ENCODE measurements at places on chromosomes 3 and 15.
A peak's percentile ranks its signal among the peaks of the same experiment; 100 is the strongest.

GRCh38 chr3:69409831-69410230, 23.9 kb upstream of the FRMD4B start:
- peaks cover 5% of the 10 kb centered on the region for H3K4me1 ChIP-seq
- H3K4me3 ChIP-seq, result no peak overlapping the region
- H3K27ac ChIP-seq, result no peak overlapping the region
- no peaks in the 10 kb centered on the region for H3K36me3 ChIP-seq
- no peak for DNase-seq

- no peaks in the 10 kb centered on the region for H3K36me3 ChIP-seq
- H3K27me3 ChIP-seq, result peaks cover 15% of the 10 kb centered on the region
- no peak for DNase-seq
- H3K4me1 ChIP-seq, result peaks cover 7% of the 10 kb centered on the region
Observed at GRCh38 chr3:43102773-43103480, 3.0 kb downstream of the POMGNT2 start.

DNA sequence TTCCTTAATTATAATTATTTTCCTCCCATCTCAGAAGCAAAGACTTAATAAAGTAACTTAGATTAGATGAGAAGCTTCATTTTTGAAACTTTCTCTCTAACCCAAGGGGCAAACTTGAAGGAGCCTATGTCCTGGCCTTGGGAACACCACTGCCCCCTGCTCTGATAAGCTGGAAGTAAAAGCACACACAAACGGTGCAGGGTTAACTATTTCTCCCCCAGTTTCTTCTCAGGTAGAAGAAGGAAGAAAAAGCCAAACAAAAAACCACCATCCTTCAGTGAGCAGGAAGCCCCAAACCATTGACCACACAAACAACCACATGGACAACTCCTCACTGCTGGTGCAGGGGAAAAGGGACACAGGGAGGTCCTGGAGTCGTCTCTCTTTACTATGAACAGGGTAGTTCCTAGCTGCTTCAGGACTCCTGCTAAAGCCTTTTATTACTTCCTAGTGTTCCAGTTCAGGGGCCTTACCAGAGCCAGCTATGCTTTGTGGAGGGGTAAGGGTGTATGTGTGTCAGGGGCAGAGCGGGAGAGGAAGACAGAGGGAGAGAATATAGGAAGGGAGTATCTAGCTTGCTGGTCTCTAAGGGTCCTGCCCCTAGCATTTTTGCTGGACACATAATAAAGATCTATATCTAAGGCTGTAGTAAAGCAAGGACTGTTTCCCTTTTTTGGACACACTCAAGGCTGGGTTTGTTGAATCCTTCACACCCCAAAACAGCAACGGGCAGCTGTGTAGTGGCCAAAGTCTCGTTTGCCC, 94.0 kb upstream of the UMPS start:
- no peaks in the 10 kb centered on the region for H3K27me3 ChIP-seq
- H3K36me3 ChIP-seq, result peaks cover 21% of the 10 kb centered on the region
- DNase-seq, result no peak
- peak overlapping the region; percentile 77 for H3K27ac ChIP-seq

DNA sequence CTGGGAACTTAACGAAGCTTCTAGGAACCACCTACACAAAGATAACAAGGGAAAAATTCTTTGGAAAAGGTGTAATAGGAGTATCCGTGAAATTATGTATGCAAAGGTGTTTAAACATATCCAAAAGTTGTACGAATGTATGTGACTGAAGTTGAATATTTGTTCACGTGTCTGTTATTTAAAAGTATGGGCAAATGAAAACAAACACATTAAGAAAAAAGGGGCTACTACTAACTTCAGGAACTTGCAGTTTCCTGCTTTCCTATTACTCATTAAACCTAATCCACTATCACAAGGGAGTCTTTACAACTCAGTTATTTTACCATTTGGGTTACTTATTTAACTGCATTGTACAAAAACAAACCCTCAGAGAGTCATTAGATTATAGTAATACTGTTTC, 33.9 kb upstream of the GRAMD1C start:
- no peaks in the 10 kb centered on the region for H3K27me3 ChIP-seq
- H3K4me1 ChIP-seq, result no peaks in the 10 kb centered on the region
- no peak for DNase-seq
- peaks cover 20% of the 10 kb centered on the region for H3K36me3 ChIP-seq
- H3K27ac ChIP-seq, result no peak overlapping the region

- peak within 1 kb of the TSS; percentile 58 for H3K4me3 ChIP-seq
- no peak within 1 kb of the TSS for H3K27ac ChIP-seq
- peaks cover 6% of the 10 kb centered on the region for H3K4me1 ChIP-seq
- no peaks in the 10 kb centered on the region for H3K27me3 ChIP-seq
- DNase-seq, result peak; percentile 68
- no peaks in the 10 kb centered on the region for H3K36me3 ChIP-seq
Observed at GRCh38 chr15:90883976-90884718, at the start of gene FES. Gene FES (plus strand): TSS chr15:90884504. CDS start chr15:90885046, 542 bp downstream.

DNA sequence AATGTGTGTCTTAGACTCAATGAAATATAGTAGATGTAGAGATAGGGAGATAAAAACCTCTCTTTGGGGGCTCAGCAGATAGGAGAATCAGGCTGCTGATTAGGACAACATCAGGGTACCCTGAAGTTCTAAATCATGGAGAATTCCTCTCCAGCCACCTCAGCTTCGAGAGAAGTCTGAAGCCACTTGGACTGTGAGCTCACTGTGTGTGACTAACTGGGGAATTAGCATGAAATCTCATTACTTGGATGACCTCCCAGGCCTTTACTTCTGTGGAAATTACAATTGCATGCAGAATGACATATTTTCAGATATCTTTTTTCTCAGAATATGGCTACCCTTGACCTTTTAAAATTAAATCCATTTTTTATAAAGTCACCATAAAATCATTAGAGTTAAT, 128.0 kb upstream of the MRPL3 start:
- no peaks in the 10 kb centered on the region for H3K4me1 ChIP-seq
- no peak overlapping the region for H3K4me3 ChIP-seq
- no peak for DNase-seq
- H3K36me3 ChIP-seq, result no peaks in the 10 kb centered on the region
- peaks cover 14% of the 10 kb centered on the region for H3K27me3 ChIP-seq

DNA sequence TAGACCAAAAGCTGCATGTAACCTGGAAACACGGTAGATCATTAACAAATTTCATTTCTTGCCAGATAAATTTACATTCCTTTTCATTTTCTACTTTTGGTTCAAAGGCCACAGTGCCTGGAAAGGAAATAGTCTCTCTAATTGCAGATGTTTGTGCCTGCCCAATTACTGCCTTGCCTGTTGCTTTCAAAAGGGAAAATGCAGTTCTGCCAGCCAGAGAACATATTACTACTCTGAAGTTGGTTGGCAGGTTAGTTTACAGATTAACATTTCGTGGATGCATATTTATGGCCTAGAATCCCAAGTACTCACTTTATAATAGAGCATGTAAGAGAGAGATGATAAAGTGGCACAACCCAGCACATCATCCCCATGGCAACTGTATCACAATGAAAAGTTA, 124.3 kb upstream of the LRRC3B start:
- DNase-seq, result no peak
- peaks cover 6% of the 10 kb centered on the region for H3K4me1 ChIP-seq
- no peak overlapping the region for H3K4me3 ChIP-seq
- no peak overlapping the region for H3K27ac ChIP-seq

DNA sequence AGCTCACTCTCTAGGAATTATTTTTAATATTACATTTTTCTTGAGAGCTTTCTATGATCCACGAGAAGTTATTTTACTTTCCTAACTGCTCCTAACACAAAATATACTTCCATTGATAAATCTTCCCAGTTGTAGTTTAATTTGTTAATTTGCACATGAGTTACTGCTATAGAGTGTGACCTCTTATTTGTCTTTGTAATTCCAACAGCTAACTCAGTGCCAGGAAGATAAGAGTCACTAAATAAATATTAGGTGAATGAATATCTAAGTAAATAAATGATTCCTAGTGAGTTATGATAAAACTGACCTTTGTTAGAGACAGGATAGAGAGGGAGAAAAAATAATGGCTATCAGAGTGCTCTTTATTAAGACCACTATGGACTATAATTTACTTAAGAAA, 319.9 kb downstream of the NAALADL2 start:
- no peak for DNase-seq
- H3K27ac ChIP-seq, result no peak overlapping the region
- H3K4me3 ChIP-seq, result no peak overlapping the region
- H3K4me1 ChIP-seq, result peaks cover 5% of the 10 kb centered on the region

DNA sequence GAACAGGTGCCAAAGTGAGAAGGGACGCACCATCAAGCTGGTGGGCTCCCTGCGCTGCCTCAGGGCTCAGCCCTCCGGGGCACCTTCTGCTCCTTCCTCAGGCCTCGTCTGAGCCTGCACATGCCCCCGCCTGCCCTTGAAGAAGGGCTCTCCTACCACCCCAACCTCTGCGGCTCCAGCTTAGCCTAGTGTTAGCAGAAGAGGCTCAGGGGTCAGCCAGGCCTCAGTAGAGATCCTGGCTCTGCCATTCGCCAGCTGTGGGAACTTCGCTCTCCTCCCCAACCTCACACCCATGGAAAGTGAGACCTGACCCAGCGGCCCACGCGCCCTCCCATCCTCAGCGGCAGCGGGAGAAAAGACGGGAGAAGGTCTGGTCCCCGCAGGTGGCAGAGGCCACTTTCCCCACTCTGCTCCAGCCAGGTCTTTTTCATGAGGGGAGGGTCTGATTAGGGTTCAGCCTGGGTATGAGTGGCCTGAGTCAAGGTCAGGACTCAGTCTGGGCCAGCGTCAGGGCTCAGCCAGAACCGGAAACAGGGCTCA, 8.2 kb downstream of the GRIP2 start:
- H3K36me3 ChIP-seq, result no peaks in the 10 kb centered on the region
- peaks cover 14% of the 10 kb centered on the region for H3K4me1 ChIP-seq
- no peak for DNase-seq
- no peak overlapping the region for H3K27ac ChIP-seq
- no peak overlapping the region for H3K4me3 ChIP-seq

DNA sequence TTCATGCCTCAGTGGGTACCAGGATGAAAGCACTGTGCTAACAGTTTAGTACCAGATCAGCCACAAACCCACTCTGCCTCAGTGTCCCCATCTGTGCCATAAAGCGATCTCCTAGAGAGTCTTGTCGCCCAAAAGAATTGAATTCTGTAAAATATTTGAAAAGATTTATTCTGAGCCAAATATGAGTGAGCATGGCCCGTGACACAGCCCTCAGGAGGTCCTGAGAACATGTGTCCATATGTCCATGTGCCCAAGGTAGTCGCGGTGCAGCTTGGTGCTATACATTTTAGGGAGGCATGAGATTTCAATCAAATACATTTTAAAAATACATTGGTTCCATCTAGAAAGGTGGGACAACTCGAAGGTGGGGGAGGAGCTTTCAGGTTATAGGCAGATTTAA, 15.4 kb upstream of the NOX5 start:
- H3K36me3 ChIP-seq, result no peaks in the 10 kb centered on the region
- no peak for DNase-seq
- no peak overlapping the region for H3K27ac ChIP-seq

GRCh38 chr15:72503147-72503546, 29.0 kb downstream of the ARIH1 start:
- no peak for DNase-seq
- H3K27ac ChIP-seq, result no peak overlapping the region
- H3K36me3 ChIP-seq, result peaks cover 15% of the 10 kb centered on the region
- no peaks in the 10 kb centered on the region for H3K4me1 ChIP-seq

- no peak overlapping the region for H3K4me3 ChIP-seq
- no peaks in the 10 kb centered on the region for H3K36me3 ChIP-seq
- H3K4me1 ChIP-seq, result peaks cover 7% of the 10 kb centered on the region
Observed at GRCh38 chr15:46442184-46442583, 807.4 kb downstream of the SQOR start.

DNA sequence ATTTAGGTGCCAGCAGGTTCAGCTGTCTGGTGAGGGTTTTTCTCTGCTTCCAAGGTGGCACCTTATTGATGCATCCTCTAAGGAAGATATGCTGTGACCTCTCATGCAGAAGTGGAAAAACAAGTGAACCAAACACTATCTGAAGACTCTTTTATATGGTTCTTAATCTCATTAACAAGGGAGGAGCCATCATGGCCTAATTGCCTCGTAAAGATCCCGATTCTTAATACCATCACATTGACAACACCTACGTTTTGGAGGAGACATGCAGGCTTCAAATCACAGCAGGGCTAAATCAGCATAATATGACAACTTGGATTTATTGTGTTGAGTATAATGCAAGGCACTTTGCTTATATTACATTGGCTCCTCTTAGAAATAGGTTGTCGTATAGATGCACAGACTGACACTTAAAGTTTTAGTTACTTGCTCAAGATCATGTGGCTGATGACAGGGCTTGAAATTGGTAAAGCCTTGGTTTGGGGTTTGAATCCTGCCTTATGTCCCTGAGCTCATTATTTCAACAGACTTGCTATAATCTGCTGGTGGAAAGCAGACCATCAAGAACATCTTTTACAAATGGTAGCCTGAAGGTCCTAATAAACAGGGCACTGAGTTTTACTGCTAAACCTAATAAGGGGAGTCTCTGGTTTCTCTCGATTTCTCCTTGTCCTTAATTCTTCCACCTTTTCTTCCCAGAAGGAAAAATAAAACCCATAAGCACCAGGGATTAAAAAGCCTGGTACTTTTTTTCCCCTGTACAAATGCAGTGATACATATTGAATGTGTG, 88.2 kb downstream of the PTPRG start:
- H3K4me3 ChIP-seq, result no peak overlapping the region
- peaks cover 23% of the 10 kb centered on the region for H3K4me1 ChIP-seq
- DNase-seq, result no peak
- H3K27me3 ChIP-seq, result no peaks in the 10 kb centered on the region
- H3K36me3 ChIP-seq, result peaks cover 16% of the 10 kb centered on the region

DNA sequence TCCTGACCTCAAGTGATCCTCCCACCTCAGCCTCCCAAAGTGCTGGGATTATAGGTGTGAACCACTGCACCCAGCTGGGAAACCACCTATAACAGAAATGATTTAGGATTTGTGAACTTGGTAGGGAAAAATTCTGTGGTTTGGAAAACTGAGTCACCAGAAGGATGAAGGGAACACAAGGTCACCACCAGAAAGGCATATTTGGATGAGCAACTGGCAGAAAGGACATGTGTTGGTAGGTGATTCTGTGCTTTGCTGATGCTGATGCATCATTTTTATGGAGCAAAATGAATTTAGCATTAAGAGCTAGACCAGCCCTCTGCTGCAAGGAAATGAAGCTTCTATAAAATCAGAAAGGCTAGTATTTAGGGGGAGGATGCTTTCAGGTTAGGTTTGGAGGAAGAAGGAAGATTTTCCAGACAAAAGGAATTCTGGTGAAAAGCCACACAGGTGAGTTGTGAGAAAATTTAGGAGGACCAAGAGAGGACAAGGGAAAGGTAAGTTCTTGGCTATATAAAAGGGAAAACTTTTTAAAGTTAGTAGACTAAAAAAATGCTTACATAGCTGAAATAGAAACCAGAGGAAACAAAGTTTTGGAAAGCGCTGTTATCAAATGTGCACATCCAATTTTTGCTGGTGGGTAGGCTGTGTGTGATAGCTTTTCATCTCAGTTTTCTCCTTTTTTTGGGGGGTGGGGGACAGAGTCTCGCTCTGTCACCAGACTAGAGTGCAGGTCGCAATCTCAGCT, 3.6 kb downstream of the PXK start:
- H3K36me3 ChIP-seq, result peaks cover 9% of the 10 kb centered on the region
- H3K4me3 ChIP-seq, result no peak overlapping the region
- no peaks in the 10 kb centered on the region for H3K27me3 ChIP-seq
- no peak overlapping the region for H3K27ac ChIP-seq
- H3K4me1 ChIP-seq, result peaks cover 20% of the 10 kb centered on the region

GRCh38 chr3:187795207-187795960, 50.1 kb upstream of the BCL6 start:
- no peaks in the 10 kb centered on the region for H3K27me3 ChIP-seq
- H3K27ac ChIP-seq, result no peak overlapping the region
- no peaks in the 10 kb centered on the region for H3K36me3 ChIP-seq

Measured in type B pancreatic cell (in vitro differentiated cells).